Ammon's horn (tissue), 1 donor: ENCODE measurements at places on chromosomes 2 and 18.

DNA sequence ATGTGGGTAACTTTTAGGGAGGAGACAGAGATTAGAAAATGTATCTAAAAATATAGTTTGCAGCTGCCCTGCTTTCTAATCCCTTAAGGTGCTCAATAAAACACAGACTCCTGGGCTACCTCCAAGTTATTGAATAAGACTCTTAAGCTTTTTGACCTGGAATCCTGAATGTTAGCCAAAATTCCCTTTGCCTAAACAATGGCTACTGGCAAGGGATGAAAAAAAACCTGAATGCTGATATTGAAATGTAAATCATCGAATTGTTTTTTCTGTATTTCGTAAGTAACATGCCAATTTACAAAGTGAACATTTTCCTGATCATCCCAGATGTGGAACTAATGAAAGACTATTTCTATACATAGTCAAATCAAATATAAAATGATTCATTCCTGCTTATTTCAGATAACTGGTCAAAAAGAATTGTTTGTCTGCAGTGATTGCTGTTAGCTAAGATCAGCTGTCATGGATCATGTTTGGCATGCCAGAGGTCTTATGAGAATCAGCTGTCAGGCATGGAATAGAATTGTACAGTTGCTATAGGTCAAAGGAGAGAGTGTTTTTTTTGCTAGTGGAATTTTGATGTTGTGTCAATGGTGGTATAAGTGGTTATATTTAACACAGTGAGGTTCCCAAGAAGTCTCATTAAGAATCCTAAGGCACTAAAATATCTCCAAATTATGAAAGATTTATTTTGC lies 363.6 kb upstream of the CWC22 start:
- no peak for DNase-seq

- DNase-seq, result no peak
Measured at GRCh38 chr2:36912695-36913094, 53.6 kb downstream of the STRN start.

GRCh38 chr2:134254824-134255223 lies 952 bp downstream of the MGAT5 start:
- DNase-seq, result no peak

DNA sequence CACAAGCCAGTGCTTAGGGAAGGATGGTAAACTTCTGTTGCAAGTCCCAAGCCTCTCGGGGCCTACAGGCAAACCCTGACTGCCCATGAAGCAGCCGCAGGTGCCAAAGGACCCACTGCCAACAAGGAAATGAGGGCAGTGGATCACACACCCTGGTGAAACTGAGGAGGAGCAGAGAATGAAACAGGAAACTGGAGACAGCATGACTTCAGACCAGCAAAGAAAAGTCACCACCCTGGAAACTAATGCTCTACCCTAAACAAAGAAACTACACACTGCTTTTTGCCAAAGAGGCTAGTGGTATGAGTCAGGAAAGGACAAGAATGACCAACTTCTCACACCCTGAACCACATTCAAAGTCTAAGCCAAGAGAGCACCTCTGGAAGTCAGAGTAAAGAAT lies 97.2 kb downstream of the MYO5B start:
- DNase-seq, result no peak

DNA sequence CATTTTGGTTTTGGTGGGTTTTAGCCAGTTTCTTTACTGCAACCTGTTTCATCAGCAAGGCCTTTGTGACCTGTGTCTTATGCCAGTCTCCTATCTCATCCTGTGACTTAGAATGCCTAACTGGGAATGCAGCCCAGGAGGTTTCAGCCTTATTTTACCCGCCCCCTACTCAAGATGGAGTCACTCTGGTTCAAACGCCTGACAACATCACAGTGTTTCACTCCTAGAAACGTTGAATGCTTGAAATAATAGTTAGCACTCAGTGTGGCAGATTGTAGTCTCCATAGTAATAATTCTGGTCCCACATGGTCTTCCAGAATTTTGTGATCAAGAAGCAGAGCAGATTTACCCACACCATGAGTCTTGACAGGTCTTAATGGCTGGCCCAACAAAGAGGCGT lies 159.0 kb upstream of the TRIB2 start:
- no peak for DNase-seq

GRCh38 chr18:58726671-58727070 lies 55.4 kb downstream of the MALT1 start:
- no peak for DNase-seq

DNA sequence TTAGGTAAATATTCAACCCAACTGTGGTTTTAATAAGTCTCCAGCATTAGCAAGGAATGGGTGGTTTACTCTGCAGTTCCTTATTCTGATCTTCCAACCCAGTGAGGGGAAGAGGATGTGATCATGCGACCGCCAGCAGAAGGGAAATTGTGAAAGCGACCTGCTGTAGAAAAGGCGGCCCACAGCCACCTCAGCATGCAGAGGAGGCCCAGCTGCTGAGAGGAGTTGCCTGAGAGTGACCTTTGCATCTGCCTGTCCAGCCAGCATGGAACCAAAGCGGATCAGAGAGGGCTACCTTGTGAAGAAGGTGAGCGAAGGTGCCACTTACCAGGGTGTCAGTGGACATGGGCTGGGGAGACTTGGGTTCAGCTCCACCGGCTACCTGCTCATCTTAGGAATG lies at the start of gene PLEK:
Gene PLEK (plus strand): TSS at position 196 of the 400 bp plus-strand sequence. CDS start 70 bp downstream, at position 266.
- peak; percentile 72 for DNase-seq

- no peak for DNase-seq
Measured at GRCh38 chr2:236525411-236525997, 44.1 kb upstream of the ACKR3 start.

GRCh38 chr2:235358981-235359471 lies 134.8 kb upstream of the AGAP1 start:
- DNase-seq, result no peak

DNA sequence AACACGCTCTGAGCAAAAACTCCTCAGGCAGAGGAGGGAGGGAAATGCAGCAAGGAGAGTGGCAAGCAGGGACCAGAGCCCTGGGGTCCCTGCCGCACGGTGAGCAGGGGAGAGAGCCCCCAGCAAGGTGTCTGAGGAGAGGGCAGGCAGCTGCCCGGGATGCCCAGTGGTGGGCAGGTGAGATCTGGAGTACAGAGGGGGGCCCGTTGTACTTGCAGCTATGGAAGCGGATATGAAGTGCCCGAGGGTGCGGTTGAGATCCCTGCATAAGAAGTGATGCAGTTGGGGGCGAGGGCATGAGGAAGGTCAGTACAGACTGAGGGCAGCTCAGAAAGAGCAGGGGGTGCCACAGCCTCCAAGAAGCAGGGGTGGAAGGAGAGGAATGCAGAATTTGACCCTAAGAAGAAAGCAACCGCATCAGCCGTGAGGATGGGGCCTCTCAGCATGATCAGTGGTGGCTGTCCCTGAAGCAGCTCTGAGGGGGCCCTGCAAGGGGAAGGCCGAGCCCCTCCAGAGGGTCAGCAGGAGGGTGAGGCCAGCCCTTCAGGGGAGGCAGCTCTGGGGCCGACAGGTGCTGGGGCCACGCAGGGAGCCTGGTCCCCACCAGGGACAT lies 29.4 kb downstream of the MTERF4 start:
- DNase-seq, result no peak

- no peak for DNase-seq
Measured at GRCh38 chr2:67792681-67793091, 270.1 kb downstream of the C1D start.

GRCh38 chr2:114076961-114077360 lies 187.1 kb downstream of the ACTR3 start:
- DNase-seq, result no peak

DNA sequence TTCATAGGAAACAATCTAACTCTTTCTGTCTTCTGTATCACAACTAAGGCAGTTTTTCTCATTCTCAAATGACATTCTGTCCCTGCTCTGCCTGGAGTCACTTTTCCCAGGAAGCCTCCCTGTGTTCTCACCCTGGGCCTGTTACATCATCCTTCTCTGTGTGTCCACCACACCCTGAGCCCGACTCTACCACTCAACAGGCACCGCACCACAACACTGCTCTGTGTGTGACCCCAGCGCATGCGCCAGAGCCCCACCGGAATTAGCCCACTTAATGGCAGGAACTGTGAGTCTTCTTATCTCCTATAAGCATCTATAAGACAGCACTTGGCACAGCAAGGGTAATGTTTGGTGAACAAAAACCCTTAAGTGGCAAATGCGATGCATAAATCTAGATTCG lies 32.3 kb downstream of the TGFBRAP1 start:
- no peak for DNase-seq

- no peak for DNase-seq
Measured at GRCh38 chr2:197079832-197080555, 153.5 kb upstream of the PGAP1 start.

GRCh38 chr2:84942964-84943421 lies 28.0 kb upstream of the KCMF1 start:
- no peak for DNase-seq

DNA sequence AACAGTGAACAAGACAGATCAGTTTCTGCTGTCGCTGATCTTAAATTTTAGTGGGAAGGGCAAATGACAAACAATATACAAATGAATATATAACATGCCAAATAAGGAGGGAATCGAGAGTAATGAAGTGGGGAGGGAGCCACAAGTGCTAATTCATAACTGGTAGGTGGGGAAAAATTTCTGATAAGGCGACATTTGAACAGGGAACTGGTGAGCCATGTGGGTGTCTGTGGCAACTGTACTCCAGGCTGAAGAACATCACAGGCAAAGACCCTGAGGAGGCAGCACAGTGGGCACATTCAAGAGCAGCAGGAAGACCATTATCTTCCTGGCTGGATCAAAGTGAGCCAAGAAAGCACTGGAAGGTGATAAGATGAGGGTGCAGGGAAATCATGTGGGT lies 51.6 kb upstream of the CD28 start:
- DNase-seq, result no peak

GRCh38 chr2:69945441-69945840 lies 16.0 kb downstream of the ASPRV1 start:
- no peak for DNase-seq

GRCh38 chr18:8957731-8958130 lies 144.8 kb upstream of the NDUFV2 start:
- DNase-seq, result no peak

GRCh38 chr18:21191596-21192307 lies 50.3 kb upstream of the GREB1L start:
- peak; percentile 87 for DNase-seq

- no peak for DNase-seq
Measured at GRCh38 chr2:208334230-208334629, 68.2 kb downstream of the PIKFYVE start.

GRCh38 chr2:46241344-46241743 lies 55.9 kb upstream of the EPAS1 start:
- DNase-seq, result no peak

DNA sequence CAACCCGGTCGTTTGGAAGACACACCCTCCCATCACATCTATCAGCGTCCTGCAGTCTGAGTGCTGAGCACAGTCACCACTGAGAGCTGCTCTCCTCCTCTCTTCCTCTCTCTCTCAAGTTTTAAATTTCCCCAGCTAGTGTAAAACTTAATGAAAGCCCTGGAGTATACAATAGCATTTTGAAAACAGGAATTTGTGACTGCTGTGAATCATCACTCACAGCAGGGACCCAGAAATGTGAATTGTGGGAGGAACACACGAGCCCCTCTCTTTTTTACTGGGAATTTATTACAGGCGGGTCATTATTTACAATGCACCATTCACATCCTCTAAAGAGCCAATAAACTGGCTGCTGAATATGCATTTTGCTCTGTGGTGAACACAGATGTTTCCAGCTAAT lies 185.0 kb upstream of the SMIM21 start:
- DNase-seq, result no peak

DNA sequence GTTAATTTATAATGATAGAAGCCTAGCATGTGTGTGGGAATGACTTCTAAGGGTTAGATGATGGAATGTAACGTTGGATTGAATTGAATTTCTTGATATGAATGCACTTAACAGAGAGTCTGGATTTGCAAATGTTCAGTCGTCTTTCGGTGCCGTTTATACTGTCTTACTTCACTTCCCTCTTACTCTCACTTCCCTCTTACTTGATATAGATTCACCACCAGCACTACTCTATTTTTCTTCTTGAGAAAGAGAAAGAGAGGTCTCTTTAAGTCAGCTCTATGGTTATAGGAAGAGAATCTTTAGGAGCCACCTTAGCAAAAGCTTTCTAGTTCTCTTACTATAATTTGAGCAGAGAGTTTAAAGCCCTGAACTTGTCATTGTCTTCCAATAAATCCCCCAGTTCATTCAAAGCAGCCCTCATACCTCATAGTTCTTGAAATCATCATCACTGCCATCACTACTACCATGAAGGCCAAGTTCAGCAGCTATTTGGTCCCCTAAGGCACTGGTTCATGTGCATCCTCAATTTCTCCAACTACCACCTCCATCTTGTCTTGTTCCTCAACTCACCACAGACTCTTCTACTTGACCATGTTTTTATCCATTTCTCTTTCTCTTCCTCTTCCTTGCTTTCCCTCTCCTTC lies 501.7 kb upstream of the TCF4 start:
- DNase-seq, result no peak

- DNase-seq, result no peak
Measured at GRCh38 chr2:105744909-105745853, at the start of gene NCK2. Gene NCK2, plus strand, starts transcription at chr2:105744912. Its CDS starts 110,152 bp downstream, at chr2:105855064.

DNA sequence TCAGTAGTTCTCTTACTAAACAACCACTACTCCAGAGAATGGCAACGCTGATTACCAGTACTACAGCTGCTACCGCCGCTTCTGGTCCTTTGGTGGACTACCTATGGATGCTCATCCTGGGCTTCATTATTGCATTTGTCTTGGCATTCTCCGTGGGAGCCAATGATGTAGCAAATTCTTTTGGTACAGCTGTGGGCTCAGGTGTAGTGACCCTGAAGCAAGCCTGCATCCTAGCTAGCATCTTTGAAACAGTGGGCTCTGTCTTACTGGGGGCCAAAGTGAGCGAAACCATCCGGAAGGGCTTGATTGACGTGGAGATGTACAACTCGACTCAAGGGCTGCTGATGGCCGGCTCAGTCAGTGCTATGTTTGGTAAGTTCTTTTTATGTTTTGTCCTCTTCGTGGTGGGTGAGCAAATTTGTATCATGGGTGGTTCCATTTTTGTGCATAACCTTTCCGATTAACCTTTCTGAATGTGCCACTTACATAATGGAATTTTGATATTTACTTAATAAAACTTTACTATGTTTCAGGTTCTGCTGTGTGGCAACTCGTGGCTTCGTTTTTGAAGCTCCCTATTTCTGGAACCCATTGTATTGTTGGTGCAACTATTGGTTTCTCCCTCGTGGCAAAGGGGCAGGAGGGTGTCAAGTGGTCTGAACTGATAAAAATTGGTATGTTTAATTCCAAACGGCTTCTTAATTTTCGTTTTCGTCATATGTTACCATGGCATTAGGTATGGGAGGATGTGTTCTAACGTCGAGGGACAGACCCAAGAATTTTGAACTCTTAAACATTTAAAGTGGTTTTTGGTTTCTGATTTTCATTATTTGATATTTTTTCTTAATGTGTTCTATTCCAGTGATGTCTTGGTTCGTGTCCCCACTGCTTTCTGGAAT lies 1.3 kb downstream of the SLC20A1 start:
- no peak for DNase-seq
